ENCODE measurements at places on chromosomes 7 and 10.

- no peak for DNase-seq
These were observed 94.9 kb upstream of the PIK3CG start for GRCh38 chr7:106770191-106770590.

DNA sequence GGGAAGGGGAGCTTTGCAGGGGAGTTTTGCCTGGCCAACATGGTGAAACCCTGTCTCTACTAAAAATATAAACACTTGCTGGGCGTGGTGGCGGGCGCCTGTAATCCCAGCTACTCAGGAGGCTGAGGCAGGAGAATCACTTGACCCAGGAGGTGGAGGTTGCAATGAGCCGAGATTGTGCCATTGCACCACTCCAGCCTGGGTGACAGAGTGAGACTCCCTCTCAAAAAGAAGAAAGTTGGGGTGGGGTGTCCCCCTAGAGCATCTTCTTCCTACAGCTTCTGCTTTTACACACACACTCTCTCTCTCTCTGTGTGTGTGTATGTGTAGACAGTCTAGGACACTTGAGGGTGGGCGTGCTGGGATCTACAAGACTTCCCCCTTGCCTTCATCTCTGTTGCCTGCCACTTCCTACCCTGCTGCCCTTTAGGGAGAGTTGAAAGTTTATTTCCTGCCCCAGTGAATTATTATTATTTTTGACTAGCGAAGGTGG, 21.7 kb downstream of the PLAU start:
- DNase-seq: no peak

GRCh38 chr10:73731588-73732375, 12.4 kb upstream of the SEC24C start:
- no peak for DNase-seq

DNA sequence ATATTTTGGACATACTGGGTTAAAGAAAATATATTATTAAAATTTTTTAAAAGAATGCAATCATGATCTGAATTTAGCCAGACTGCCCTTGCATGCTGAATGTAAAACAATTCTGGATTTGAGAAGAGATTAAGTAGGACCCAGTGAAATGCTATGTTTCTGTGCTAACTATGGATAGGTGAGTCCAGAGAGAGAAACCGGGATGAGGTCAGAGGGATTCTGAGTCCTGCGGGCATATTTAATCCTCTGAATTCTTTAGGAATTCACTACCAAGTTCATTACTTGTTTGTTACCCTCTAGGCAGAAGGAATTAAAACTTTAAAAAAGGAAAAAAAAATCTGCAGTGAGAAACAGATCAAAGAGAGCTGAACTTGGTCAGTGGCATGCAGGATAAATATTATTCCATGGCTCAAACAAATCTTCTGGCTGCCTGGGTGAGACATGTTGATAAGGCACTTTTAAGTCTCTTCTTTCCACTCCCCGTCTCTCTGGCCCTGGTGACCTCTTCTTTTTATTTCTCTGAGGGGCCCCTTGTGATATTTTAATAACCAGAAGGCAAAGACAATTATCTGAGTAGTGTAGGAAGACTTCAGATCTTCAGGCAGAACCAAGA, 50.2 kb upstream of the LYZL1 start:
- no peak for DNase-seq

DNA sequence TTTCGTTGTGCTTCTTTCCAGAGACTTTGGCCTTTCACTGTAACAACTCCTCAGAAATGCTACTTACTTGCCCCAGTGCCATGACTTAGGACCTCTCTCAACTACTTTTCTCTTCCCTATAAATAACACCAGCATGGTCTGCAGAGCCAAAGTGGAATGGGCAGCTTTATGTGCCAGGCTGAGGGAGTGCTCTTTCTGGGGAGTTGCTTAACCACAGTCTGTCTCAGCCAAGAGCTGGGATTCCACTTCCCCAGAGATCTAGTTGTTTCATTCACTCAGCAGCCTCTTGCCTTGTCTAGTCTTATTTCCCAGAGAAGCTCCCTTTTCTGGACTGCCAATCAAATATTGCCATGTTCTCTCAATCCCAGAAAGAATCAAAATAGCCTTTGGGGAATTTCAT, 912.2 kb downstream of the GRID1 start:
- DNase-seq: no peak
